Immature natural killer cell (primary cell): ENCODE measurements at places on chromosomes 3 and 15.

DNA sequence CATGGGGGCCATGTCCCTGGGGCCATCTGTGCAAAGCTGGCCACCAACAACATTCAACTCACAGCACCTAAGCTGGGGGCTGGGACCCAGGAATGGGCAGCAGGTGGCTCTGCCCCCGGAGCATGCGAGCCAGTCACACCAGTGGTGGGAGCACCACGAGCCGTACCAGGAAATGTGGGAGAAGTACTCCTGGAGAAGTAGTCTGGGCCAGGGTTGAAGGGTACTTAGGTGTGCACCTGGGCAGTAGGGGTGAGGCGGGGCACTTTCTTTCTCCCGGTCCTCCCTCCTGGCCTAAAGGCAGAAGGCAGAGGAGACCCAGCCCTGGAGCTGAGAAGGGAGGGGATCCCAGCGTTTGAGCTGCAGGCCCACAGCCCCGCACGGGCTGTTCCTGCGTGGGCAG is 94.2 kb downstream of the PLXNA1 start:
- peaks cover 9% of the 10 kb centered on the region for H3K4me1 ChIP-seq
- no peak overlapping the region for H3K4me3 ChIP-seq
- peaks cover 1% of the 10 kb centered on the region for H3K27me3 ChIP-seq

- no peaks in the 10 kb centered on the region for H3K4me1 ChIP-seq
- no peaks in the 10 kb centered on the region for H3K36me3 ChIP-seq
- H3K4me3 ChIP-seq, result no peak overlapping the region
- DNase-seq, result no peak
- H3K27ac ChIP-seq, result no peak overlapping the region
Observed at GRCh38 chr3:66140743-66141372, 79.9 kb upstream of the SLC25A26 start.

DNA sequence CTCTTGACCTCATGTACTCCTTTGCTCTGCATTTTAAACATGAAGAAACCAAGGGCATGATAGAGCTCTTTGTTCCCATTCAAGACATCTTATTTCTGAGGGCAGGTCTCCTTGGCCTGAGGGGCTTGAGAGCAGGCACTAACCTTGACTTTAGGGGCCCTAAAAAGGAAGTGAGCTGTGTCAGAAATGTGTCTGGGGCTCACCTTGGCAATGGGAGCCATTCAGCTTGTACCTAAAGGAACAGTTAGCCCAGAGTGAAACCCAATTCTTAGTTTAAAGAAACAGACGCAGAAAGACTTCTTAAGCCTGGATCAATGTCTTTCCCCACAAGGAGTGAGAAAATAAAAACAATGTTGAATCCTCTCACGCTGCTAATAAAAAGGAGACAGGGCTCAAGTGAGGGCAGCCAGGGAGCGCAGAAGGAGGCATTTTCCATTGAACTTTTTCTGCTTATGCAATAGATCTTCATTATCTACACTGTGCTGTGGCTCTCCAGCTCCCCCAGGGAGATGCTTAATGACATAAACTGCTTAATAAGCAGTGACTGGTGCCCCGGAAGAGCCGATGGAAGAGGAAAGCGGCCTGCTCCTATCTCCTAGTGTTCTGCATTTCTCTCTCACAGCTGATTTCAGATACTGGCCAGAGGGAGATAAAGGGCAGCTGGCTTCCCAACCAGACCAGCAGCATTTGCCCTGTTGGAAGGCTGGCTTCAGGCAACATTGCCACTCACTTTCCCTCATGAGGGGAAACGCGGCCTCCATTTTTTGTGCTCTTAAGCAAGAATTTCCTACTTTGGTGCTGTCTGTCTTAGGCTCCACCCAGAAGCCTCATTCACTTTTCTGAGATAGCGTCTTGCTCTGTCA is 152.0 kb downstream of the OPA1 start:
- no peak for DNase-seq
- no peaks in the 10 kb centered on the region for H3K4me1 ChIP-seq
- H3K36me3 ChIP-seq, result no peaks in the 10 kb centered on the region
- H3K4me3 ChIP-seq, result no peak overlapping the region
- H3K27me3 ChIP-seq, result peaks cover 8% of the 10 kb centered on the region

DNA sequence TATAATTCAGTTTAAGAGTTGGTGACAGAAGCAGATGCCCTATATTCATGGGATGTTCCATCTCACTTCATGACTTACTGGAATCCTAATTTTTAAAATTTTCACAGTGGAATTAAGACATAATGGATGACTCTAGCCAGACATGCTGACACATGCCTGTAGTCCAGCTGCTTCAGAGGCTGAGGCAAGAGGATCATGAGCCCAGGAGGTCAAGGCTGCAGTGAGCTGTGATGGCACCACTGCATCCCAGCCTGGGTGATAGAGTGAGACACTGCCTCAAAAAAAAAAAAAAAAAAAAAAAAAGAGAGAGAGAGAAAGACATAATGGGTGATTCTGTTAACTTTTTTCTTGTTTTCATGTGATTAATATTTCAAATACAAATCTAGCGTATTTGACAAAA is 123.6 kb downstream of the KLHL25 start:
- H3K27me3 ChIP-seq, result no peaks in the 10 kb centered on the region
- DNase-seq, result no peak
- peaks cover 31% of the 10 kb centered on the region for H3K4me1 ChIP-seq
- H3K36me3 ChIP-seq, result peaks cover 46% of the 10 kb centered on the region
- H3K4me3 ChIP-seq, result no peak overlapping the region
- peak overlapping the region; percentile 72 for H3K27ac ChIP-seq

GRCh38 chr3:170007031-170007663 is 30.6 kb upstream of the GPR160 start:
- no peak overlapping the region for H3K4me3 ChIP-seq
- H3K4me1 ChIP-seq, result peaks cover 16% of the 10 kb centered on the region
- no peak overlapping the region for H3K27ac ChIP-seq
- no peaks in the 10 kb centered on the region for H3K36me3 ChIP-seq
- H3K27me3 ChIP-seq, result no peaks in the 10 kb centered on the region

DNA sequence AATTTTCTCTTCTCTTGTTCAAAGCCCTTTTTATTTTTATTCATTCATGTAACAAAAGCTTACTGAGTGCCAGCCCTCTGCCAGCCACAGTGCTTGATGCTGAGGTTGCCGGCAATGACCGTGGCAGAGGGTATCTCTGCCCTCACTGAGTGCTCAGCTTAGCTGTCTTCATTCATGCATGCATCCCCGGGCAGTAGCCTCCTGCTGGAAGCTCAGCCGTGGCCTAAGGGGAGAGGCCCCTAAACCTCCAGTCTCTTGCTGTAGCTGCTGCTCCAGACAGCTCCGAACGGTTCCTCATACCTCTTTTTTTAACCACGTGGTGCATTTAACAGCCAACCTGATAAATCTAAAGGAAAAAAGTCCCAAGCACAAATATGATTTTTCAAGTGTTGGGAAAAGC is 34.6 kb upstream of the CCDC66 start:
- no peak overlapping the region for H3K27ac ChIP-seq

- no peaks in the 10 kb centered on the region for H3K36me3 ChIP-seq
- no peaks in the 10 kb centered on the region for H3K4me1 ChIP-seq
- H3K27me3 ChIP-seq, result peaks cover 1% of the 10 kb centered on the region
- H3K27ac ChIP-seq, result no peak overlapping the region
Observed at GRCh38 chr3:180093535-180093934, 56.8 kb upstream of the PEX5L start.

DNA sequence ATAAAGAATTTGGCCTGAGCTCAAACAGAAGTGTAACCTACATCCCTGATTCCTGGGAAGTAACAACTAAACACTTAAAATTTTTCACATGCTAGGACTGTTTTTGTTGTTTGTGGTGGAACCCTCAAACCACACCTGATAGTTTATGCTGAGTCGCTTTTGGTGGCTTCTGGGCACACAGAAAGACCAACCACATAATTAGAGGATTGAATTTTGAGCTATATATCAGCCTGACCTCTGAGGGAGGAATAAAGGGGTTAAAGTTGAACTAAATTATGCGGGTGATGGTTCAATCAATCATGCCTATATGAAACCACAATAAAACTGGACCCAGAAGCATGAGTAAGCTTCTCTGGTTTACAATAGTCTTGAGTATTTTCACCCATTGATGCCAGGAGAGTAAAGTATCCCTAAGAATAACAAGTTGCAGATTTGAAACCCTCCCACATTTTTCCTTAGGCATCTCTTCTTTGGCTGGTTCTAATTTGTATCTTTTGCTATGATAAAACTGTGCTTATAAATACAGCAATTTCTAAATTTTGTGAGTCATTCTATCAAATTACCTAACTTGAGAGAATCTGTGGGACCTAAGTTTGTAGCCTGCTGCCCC is 1304.5 kb upstream of the GBE1 start:
- DNase-seq, result no peak
- no peaks in the 10 kb centered on the region for H3K36me3 ChIP-seq
- no peak overlapping the region for H3K27ac ChIP-seq
- no peaks in the 10 kb centered on the region for H3K27me3 ChIP-seq

DNA sequence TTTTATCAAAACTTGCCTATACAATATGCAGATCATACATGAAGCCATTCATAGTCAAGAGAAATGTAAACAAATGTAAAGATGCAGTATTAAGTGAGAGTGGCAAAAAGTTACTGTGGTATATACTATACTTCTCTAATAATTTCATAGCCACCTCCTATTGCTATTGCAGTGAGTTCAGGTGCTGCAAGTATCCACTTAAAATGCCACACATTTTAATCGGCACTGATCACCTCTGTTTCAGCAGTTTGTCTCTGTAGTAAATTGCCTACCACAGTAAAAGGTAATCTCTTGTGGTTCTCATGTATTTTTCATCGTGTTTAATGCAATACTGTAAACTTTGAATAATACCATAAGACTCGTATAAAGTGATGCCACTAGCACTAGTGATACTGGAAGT is 20.4 kb upstream of the FAH start:
- DNase-seq, result no peak
- H3K27ac ChIP-seq, result no peak overlapping the region
- no peaks in the 10 kb centered on the region for H3K4me1 ChIP-seq

DNA sequence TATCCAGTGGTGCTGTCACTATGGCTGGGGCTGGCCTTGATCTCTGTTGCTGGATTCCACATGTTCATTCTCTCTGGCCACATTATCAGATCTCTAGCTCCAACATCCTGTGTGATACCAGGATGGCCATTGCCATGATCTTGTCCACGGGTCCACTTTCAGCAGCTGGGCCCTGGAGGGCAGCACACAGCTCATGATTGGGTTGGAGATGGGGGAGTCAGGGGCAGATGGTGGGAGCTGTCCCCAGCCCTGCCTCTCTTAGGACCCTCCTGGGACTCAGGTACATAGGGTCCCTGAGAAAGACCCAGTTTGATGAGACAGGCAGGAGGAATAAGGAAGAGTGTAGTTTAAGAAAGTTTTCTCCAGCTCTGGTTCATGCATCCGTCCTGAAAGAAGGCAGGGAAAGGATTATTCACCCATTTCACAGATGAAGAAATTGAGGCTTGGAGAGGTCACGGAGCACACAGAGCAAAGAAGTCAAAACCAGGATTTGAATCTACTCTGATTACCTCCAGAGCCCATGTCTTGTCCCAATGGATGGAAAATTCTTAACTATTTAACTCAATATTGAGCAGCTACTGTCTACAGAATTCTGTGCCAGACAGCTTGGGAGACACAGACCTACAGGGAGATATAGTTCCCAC is 100.5 kb downstream of the LINGO1 start:
- no peak overlapping the region for H3K27ac ChIP-seq
- no peak for DNase-seq
- H3K4me1 ChIP-seq, result no peaks in the 10 kb centered on the region
- H3K4me3 ChIP-seq, result no peak overlapping the region
- H3K27me3 ChIP-seq, result peaks cover 1% of the 10 kb centered on the region
